ENCODE measurements at places on chromosomes 16 and 17.

- DNase-seq = no peak
These were observed 46.9 kb downstream of the TUBD1 start for GRCh38 chr17:59845595-59846393.

GRCh38 chr17:48499248-48499647 lies 31.6 kb downstream of the HOXB1 start:
- no peak for DNase-seq

GRCh38 chr17:64244165-64244564 lies 18.9 kb downstream of the TEX2 start:
- no peak for DNase-seq

- DNase-seq = no peak
These were observed 3.8 kb upstream of the ACTG1 start for GRCh38 chr17:81516439-81516838.

GRCh38 chr16:74874123-74874522 lies 99.5 kb upstream of the FA2H start:
- no peak for DNase-seq

- no peak for DNase-seq
These were observed 8.8 kb downstream of the RSAD1 start for GRCh38 chr17:50487213-50488096.

GRCh38 chr17:59369031-59369975 lies 37.8 kb downstream of the YPEL2 start:
- DNase-seq = no peak

DNA sequence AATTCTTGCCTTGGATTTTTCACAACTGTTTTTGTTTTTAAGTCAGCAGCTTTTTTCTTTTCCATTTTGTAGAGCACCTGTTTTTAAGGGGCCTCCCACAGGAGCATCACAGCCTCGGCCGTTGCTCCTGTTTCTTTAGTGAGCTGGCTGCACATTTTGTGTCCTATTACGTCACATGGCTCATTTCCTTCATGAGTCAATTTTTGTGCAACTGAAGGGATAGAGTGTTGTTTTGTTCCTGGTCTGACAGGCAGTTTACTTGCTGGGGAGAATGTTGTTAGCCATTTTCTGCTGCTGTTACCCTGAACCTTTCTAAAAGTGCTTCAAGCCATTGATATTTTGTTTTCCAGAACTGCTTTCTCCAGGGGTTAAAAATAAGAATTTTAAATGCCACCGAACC lies 45.0 kb upstream of the CRISPLD2 start:
- DNase-seq = no peak

- DNase-seq = no peak
These were observed 140.4 kb downstream of the PMP22 start for GRCh38 chr17:15124746-15125145.

DNA sequence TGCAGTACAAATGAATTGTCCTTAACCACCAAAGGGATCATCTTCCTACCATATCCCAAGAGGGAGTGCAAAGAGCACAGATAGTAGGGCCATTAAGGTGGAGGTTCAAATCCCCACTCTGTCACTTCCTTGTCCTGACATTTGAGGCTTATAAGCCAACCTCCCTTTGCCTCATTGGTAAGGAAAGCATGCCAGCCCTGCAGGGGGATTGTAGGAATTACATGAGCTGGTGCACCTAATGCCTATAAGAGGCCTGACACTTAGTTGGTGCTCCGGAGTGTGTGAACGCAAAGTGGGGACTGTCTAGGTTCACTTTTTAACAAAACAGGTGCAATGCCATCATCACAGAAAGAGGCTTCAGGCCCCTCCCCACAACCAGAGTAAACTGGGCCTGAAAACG lies 374.4 kb downstream of the SNX29 start:
- DNase-seq = no peak

- no peak for DNase-seq
These were observed 73.3 kb upstream of the DHX40 start for GRCh38 chr17:59492091-59492451.

GRCh38 chr17:39209317-39210092 lies 9.4 kb downstream of the RPL19 start:
- peak; percentile 58 for DNase-seq

DNA sequence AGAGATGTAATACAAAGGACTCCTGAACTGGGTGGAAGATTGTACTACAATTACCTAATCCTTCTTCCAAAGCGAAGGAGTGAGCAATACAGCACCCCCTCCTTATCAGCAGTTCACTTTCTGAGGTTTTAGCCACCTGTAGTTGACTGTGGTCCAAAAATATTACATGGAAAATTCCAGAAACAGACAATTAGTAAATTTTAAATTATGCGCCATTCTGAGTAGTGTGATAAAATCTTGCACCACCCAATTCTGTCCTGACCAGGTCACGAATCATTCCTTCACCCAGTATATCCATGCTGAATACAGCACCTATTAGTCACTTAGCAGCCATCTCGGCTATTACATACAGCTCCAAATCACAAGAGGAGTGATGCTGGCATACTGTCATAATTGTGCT lies 23.2 kb downstream of the VPS53 start:
- DNase-seq = no peak

GRCh38 chr17:51941272-51941671 lies 217.2 kb downstream of the CA10 start:
- no peak for DNase-seq

DNA sequence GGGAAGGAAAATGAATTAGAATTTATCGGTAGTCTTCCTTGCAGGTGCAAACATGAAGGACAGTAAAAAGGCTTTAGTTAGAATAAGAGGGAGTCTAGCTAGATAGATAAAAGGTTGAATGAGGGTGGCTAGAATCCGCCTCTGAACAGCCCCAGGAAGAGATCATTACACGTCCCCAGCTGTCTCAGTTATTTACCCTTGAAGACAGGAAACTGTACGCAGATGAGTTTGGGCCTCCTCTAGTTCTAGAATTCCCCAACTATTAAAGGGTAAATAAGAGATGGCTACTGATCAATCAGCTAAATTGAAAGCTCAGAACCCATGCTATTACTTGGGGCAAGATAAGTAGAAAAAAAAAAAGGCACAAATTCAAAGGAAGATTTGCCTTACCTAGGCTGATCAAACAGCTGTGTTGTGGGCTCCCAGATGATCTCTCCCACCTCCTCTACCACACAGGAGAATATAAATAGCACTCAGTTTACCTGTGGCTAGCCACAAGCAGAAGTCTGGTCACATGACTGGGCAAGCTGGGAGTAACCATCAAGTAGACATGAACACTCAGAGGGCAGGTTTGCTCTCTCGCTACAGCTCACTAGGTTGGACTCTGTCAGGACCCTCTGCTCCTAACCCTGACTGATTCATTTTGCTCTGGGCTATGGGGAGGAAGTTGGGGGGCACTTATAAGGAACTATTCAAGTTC lies 17.0 kb downstream of the FAM117A start:
- no peak for DNase-seq

- no peak for DNase-seq
These were observed 16.4 kb downstream of the IGF2BP1 start for GRCh38 chr17:49013311-49014213.

DNA sequence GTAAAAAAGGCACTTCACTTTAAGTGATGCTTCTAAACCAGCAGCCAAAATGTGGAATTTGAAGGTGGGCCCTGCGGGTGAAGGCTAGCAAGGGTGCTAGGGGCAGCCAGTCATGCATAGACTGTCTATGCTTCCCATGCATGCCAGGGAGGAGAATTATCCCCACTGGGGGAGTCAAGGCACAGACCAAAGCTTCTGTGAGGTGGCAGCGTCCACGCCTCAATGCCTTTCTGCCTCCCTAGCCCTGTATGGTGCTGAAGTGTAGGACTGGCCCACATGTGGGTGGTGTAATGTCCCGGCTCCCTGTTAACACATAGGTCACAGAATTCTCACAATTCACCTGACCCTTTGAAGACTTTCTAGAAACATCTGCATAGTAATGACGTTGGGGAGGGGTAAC lies 1.9 kb downstream of the HS3ST2 start:
- DNase-seq = no peak

DNA sequence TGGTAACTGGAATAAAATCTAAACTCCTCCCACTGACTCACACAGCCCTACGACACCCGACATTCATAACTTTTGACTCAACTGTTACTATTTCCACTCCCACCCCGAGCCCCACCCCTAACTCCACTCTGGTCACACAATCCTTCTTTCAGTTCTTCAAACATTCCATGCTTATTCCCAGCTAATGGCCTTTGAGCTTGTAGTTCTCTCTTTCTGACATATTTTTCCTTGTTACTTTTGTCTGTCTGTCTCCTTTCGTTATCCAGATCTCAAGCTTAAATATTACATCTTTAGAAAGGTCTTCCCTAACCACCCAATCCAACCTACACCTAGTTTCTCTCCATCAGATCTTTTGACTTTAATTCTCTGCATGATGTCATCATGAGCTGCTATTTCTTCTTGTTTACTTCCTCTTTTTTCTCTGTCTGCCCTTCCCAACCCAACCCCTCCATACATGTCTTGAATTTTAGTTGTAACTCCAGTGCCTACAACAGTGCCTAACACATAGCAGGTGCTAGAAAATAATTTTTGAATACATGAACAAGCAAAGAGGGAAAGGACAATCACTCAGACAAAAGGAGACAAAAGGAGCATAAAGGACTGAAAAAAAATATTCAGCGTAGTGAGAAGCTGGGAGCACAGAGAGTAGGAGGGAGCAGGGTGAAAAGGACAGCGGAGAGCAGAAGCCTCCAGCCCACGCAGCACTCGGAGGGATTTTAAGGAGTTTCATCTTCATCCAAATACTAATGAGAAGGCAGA lies 65.2 kb upstream of the SMIM36 start:
- DNase-seq = no peak

GRCh38 chr17:3447625-3448024 lies 14.0 kb upstream of the OR1E2 start:
- DNase-seq = no peak

- no peak for DNase-seq
These were observed 403.4 kb downstream of the GRIN2A start for GRCh38 chr16:9778849-9779248.

GRCh38 chr16:47052666-47053640 lies 79.5 kb upstream of the DNAJA2 start:
- no peak for DNase-seq

- DNase-seq = no peak
These were observed 10.6 kb upstream of the KLHL36 start for GRCh38 chr16:84637709-84638108.

DNA sequence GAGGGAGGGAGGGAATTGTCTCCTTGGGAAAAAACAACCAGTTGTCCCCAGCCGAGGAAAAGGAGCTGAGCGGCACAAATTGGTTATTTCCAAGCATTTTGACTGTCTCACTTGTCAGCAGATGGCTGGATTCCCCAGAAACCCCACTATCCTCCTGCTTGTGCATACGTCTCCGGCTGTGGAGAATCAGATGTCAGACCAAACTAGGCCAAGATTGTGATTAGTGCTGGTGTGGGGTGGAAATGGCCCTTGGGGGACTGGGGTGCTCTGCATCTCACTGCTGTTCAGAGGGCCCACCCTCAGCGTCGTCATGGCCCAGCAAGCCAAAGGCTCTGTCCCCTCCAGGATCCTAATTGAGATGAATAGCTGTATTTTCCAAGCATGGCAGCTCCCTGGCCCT lies 131.7 kb upstream of the HSBP1 start:
- DNase-seq = no peak

- no peak for DNase-seq
These were observed 18.1 kb downstream of the ZNF423 start for GRCh38 chr16:49837688-49838410.

GRCh38 chr16:49733313-49734009 lies 122.5 kb downstream of the ZNF423 start:
- no peak for DNase-seq

- no peak for DNase-seq
These were observed 1.0 kb downstream of the RSPRY1 start for GRCh38 chr16:57186872-57187854.

DNA sequence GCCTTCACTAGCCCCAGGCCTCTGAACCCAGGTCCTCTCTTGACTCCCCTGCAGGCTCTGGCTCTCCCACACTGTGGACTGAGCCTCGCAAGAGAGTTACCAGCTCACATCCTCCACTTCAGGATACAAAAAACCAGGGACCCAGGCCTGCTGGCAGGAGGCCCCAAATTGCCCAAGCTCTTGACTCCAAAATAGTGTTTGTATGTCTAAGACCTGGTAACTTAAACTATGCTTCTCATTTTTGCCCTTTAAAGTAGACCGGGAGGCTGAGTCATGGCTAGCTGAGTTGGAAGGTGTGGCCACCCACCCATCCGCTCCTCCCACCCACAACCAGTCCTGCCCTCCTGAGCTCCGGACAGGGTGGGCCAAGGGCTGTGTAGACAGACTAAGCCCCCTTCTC lies 250.0 kb downstream of the SOX9 start:
- no peak for DNase-seq

DNA sequence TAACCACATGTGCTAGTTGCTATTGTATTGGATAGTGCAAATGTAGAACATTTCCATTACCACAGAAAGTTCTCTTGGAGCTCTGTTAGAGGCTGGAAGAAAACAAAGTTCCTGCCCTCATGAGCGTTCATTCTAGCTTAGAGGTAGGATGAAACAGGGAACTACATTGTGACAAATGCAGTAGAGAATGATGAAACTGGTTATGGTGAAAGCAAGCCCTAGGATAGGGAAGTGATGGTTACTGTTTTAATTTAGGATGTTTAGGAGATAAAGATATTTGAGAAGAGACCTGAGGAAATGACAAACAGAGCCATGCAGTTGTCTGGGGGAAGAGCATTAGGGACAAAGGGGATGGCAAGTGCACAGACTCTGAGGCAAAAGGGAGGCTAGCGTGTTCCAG lies 50.7 kb downstream of the AATF start:
- DNase-seq = no peak

GRCh38 chr17:38564254-38564837 lies 41.4 kb downstream of the SRCIN1 start:
- no peak for DNase-seq

GRCh38 chr16:68592466-68593337 lies 52.4 kb upstream of the CDH3 start:
- DNase-seq = no peak

DNA sequence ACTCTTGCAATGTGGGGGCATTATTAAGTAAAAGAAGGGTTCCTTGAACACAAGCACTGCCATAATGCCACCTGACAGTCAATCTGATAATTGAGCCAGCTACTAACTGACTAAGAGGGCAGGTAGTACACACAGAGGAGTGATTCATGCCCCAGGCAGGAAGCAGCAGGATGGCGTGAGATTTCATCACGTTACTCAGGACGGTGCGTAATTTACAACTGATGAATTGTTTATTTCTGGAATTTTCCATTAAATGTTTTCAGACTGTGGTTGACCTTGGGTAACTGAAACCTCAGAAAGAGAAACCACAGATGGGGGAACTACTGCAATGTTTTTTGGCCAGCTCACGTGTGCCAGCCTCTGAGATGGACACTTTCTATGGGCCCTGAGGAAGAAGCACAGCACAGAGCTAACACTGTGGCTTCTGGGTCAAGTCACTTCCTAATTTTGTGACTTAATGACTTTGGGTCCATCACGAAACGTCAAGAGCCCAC lies 46.7 kb downstream of the C17orf67 start:
- DNase-seq = no peak

DNA sequence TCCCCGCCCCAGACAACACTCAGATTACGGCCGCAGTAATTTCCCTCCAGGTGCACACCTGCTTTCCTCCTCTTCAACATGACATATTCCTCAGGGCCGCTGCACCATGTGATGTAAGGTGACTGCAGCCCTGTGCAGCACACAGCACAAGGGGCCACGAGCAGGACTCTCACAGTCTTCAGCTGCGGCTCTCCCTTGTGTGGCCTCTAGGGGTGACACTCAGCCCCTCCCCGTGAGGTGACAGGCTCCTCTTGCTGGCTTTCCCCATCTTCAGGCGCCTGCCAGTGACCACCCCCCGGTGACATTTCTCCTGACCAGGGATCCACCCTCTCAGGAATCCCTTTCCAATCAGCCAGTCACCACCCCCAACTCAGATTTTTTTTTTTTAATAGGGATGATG lies 31.3 kb upstream of the ABCC3 start:
- DNase-seq = no peak

- DNase-seq = no peak
These were observed 78.4 kb downstream of the ANKFN1 start for GRCh38 chr17:56231693-56232092.
